ENCODE measurements at places on chromosomes 5 and 9. TPM values are rescaled to one million over a fixed set of nuclear protein-coding genes. Genes with fewer than 3 reads are reported as not detected.

The ADAMTSL1 gene
- not detected for total RNA-seq

- no peak overlapping the region for H3K4me3 ChIP-seq
- H3K27me3 ChIP-seq, result no peaks in the 10 kb centered on the region
- H3K4me1 ChIP-seq, result peaks cover 7% of the 10 kb centered on the region
- DNase-seq, result no peak
Observed at GRCh38 chr9:72140586-72140985, 8.7 kb upstream of the GDA start.

DNA sequence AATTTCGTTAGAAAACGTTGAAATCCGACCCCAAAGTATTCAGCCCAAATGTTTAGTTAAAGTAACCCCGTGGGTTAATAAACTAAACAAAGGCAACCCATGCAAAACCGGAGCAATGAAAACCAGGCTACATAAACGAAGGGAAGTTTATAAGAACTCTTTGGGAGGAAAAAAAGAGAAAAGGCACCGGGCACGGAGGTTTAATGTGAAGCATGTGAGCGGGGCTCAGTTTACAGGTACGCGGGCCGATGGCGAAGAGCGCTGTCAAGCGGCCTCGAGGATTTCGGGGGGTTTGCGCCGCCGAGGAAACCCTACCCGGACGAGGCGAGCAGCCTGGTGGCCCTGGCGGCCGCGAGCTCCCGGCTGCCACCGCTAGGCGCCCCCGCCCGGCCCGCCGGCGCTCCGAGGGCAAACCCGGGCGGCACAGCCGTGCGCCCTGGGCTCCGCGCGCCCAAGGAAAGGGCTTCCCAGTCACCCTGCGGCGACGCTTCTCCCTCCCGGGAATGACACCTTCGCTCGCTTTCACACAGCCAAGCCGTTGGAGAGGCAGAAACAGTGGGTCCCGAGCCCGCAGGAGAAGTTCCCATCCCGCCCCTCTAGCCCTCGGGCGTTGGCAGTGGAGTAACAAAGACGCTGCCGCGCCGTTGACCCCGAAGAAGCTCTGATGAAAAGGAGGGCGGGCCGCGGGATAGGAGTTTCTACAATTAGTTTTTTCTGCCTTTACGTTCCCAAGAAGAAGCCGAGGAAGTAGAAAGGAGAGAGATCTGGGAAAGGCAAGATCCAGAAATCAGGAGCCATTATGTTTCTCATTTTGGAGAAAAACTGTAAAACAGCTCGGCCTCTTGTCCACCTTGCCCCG is 126.0 kb downstream of the TMEM174 start:
- no peak for DNase-seq
- no peak overlapping the region for H3K27ac ChIP-seq
- no peaks in the 10 kb centered on the region for H3K36me3 ChIP-seq
- no peak overlapping the region for H3K4me3 ChIP-seq

- no peak overlapping the region for H3K4me3 ChIP-seq
- no peaks in the 10 kb centered on the region for H3K36me3 ChIP-seq
- peaks cover 22% of the 10 kb centered on the region for H3K4me1 ChIP-seq
- H3K27ac ChIP-seq, result no peak overlapping the region
Observed at GRCh38 chr5:102902135-102902448, 147.0 kb downstream of the PAM start.

- DNase-seq, result peak; percentile 61
- H3K4me3 ChIP-seq, result peak overlapping the region; percentile 40
- H3K4me1 ChIP-seq, result peaks cover 77% of the 10 kb centered on the region
- H3K27me3 ChIP-seq, result peaks cover 5% of the 10 kb centered on the region
Observed at GRCh38 chr9:134323741-134324358, 2.4 kb upstream of the RXRA start.

DNA sequence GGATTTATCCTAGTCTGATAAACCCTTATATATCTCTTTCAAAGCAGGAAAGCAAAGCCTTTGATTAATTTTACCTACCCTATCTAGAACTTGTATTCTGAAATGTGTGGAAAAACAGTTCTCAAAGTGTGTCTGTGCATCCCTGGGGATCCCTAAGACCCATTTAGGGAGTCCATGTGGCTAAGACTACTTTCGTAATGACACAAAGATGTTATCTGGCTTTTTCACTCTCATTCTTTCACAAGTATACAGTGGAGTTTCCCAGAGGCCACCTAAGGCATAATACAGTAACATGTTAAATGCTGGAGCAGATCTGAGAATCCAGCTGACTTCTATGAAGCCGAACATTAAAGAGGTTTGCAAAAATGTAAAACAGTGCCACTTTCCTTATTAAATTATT is 54.3 kb upstream of the TNFSF15 start:
- H3K36me3 ChIP-seq, result no peaks in the 10 kb centered on the region
- DNase-seq, result no peak
- H3K4me3 ChIP-seq, result no peak overlapping the region
- no peaks in the 10 kb centered on the region for H3K27me3 ChIP-seq

GRCh38 chr5:34657274-34657921 is 1.3 kb downstream of the RAI14 start:
- peak overlapping the region; percentile 88 for H3K4me3 ChIP-seq
- DNase-seq, result peak; percentile 16
- H3K27me3 ChIP-seq, result peaks cover 4% of the 10 kb centered on the region
- H3K36me3 ChIP-seq, result no peaks in the 10 kb centered on the region
- H3K4me1 ChIP-seq, result peaks cover 25% of the 10 kb centered on the region

DNA sequence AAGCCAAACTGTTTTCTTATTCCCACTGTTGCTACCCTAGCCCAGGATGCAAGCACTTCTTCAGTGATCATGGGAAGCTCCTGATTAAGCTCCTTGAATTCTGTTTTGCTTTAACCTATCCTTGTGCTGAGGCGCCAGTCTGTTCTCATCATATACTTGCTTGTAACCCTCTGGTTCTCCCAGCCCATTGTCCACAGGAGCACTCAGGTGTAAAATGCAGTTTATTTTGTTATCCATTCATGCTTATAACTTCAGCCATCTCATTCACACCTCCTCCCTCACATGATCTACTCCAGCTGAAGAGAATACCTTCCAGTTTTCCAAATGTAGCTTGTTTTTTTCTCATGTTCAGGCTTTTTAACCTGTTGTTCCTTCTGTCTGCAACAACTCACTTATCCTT is 402.1 kb upstream of the BRINP1 start:
- DNase-seq, result no peak
- H3K27me3 ChIP-seq, result no peaks in the 10 kb centered on the region
- no peaks in the 10 kb centered on the region for H3K36me3 ChIP-seq
- no peak overlapping the region for H3K27ac ChIP-seq

- H3K36me3 ChIP-seq, result no peaks in the 10 kb centered on the region
- no peaks in the 10 kb centered on the region for H3K4me1 ChIP-seq
- no peak overlapping the region for H3K27ac ChIP-seq
- no peak for DNase-seq
- no peaks in the 10 kb centered on the region for H3K27me3 ChIP-seq
Observed at GRCh38 chr5:164721116-164721515, 1215.7 kb downstream of the MAT2B start.
